ENCODE measurements at places on chromosomes 13 and 19. TPM values are rescaled to one million over a fixed set of nuclear protein-coding genes. Genes with fewer than 3 reads are reported as not detected.

DNA sequence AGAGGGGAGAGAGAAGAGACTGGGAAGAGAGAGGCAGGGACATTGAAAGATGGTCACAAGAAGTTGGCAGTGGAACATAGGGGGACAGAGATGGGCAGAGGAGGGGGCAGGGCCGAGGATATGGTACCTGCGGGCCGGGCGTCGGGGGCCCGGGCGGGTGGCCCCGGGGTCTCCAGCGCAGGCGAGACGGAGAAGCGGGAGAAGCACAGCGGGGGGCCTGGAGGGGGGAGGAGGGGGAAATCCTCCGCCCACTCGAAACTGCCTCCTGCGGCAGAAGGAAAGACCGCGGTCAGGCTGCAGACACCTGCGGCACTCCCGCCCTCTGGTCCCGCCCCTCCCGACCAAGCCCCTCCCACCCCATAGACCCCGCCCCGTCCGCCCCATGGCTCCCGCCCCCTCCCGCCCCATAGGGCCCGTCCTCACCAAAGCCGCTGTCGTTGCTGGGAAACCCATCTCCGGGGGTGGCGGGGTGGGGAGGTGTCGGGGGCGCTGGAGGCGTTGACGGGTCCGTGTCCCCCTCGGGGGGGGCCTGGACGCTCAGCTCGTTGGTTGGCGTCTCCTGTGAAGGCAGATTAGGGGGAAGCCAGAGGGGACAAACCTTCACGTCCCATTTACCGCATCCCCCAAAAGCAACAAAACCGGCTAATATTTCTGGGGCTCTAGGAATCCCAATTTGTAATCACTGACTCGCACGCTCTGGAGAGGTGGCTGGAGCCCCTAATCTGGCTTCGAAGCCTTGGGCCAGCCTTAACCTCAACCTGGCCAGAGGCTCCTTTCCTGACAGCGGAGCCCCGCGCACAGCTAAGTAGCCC lies 20.4 kb downstream of the LMTK3 start:
- no peak for DNase-seq

C1QTNF9B gene
- polyA plus RNA-seq: 0.60 TPM

- DNase-seq: no peak
Observed at GRCh38 chr13:68714292-68714691, 1393.3 kb upstream of the ATXN8OS start.

DNA sequence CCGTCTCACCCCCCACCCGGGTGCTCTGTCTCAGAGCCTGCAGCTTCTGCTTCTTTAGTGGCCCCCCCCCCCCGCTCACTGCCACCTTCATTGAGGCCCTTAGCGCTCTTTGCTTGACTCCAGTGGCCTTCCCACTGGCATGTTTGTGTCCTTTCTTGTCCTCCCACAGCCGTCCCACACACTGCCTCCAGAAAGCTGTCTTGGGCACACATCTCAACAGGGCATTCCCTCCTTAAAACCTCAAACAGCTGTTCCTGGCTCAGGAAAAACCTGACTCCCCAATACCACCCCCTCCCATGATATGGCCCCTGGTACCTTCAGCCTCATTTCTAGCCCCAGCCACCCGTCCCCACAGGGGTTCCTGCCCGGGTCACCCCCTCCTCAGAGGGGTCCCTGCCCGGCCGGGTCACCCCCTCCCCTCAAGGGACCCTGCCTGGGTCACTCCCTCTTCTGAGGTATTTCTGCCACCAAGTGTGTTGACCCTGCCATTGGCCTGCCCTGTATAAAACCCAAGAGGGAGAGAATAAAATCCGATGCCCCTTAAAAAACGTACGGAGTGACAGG lies 8.9 kb downstream of the B3GLCT start:
- DNase-seq: no peak

DNA sequence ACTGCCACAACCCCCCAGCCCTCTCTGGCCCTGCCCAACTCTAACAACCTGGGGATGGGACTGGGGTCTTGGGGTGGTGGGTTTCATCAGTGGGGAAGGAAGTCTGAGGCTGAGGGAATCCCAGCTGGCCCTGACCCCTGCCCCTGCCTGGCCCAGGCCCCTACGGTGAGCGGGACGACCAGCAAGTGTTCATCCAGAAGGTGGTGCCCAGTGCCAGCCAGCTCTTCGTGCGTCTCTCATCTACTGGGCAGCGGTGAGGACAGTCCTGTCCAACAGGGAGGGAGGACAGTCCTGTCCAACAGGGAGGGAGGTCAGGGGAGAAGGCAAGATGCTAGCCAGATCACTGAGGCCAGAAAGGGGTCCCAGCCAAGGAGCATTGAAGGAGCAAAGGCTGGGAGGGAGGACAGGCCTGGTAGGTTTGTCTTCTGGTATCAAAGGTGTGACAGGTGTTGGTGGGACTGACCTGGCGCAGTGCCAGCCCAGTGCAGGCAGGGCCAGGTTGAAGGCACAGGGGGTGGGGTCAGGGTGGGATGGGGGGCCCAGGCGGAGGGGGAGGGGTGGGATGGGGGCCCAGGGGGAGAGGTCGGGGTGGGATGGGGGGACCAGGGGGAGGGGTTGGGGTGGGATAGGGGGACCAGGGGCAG lies 12.1 kb upstream of the LTBP4 start:
- DNase-seq: no peak

DNA sequence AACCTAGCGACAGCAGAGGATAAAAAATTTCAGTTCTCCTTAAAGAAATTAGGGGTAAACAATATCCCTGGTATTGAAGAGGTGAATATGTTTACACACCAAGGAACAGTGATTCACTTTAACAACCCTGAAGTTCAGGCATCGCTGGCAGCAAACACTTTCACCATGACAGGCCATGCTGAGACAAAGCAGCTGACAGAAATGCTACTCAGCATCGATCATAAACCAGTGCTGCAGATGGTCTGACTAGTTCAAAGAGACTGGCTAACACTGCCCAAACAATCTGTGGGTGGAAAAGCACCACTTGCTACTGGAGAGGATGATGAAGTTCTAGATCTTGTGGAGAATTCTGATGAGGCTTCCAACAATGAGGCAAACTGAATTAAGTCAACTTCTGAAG lies 19.9 kb upstream of the ACOD1 start:
- DNase-seq: no peak

DNA sequence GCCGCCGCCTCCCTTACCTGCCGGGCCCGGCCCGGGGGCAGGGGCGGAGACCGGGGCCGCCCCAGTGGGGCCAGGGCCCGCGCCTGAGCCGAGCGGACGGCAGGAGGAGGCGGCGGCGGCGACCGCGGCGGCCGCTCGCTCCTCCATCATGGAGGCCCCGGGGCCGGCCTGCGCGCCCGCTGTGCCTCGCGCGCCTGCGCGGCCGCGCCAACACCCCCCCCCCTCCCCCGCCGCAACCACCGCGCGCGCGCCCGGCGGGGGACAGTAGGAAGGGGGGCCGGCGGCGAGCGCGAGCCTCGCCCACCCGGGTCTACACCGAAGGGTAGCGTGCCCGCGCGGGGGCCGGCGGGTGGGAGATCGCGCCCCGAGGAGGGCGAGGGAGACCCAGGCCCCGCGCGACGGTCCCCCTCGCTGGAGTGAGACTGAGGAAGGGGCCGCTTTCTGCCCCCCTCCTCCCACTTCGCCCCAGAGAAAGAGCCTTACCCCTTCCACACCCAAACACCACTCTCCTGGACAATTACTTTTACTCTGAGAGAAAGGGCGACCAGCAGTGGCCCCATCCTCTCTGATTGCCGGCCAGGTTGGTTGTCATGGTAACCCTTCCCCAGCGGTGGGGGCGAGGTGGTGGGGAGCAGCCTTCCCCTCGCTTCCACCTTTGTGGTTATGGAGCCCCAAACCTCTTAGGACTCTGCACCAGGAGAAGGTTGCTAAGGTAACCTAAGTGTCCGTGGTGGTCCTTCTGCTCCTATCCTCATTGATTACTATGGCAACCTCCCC lies at the start of gene STRN4:
TSS of gene STRN4 (minus strand) at position 170 of the 777 bp plus-strand sequence. CDS start at position 150, 20 bp downstream.
- DNase-seq: no peak

CRX gene
- polyA plus RNA-seq: not detected

Data from right renal cortex interstitium (tissue), 3 donors.